ENCODE measurements at places on chromosomes 7 and 10.

DNA sequence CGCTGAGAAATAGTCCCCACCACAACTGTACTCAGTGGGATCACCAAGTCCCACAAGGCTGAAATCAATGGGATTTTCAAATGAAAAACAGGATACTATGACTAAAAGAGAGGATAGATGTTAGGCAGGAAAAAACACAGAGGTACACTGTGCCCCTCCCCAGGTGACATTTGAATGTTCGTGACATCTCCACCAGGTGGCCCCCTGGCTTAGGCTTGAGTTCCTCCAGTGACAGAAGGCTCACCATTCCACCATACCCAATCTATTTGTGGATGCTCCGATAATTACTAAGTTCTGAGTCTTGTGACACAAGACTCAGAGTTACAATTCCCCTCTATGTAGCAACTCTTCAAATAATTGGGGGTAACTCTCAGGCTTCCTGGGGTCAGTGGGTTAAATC is 77.5 kb upstream of the KCNMA1 start:
- DNase-seq: no peak

GRCh38 chr10:28496481-28496961 is 36.4 kb upstream of the WAC start:
- DNase-seq: no peak

GRCh38 chr7:32299133-32299702 is 191.0 kb downstream of the LSM5 start:
- DNase-seq: no peak

DNA sequence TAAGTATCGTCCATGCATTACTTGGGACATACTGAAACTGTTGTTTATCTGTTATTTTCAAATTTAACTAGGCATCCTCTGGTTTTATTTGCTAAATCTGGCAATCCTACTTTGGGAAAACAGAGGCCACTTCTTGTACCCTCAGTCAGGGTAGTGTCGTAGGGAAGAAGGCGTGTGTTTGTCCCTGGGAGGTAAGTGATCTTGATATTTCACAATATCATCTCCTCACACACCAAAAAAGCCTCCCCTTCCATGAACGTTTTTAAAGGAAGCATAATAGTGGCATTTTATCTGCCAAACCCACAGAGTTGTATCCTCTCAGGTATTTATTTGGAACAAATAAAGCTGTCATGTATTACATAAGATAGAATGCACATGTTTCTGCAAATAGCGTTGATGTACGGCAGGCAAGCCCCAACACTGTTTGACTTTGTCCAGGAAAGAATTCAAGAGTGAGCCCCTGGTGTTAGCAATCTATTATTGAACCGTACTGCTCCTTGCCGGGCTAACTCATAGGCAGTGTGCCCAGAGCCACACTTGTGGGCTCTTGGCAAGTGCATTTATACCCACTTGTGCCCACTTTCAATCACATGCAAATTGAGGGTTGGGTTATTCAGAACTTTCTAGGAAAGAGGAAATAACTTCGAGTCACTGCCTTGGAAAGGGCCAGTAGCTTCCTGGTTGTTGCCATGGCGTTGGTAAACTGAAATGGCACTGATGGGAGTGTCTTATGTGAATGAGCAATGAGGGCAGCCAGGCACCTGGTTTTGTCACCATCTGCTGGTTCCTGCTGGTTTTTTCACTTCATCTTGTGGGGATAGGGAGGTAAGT is 266.0 kb downstream of the USP6NL start:
- DNase-seq: peak; percentile 38

- DNase-seq: no peak
These were observed 13.5 kb upstream of the STK17A start for GRCh38 chr7:43569424-43569823.

DNA sequence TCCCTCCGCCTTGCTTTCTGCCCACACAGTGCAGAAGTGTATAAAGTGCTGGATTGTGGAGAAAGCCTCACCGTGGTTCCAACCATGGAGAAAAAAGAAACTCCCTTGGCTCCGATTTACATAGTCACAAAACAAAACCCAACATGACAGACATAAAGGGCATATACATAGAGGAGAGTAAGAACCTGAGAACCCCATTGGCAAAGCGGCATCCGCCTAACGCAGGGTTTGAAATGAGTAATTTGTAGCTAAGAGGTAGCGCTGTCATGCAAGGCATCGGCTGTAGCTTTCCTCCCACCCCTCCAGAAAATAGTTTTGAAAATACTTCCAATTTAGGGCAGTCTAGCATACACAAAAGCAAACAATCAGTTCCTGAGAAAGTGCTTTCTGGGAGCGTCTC is 126.0 kb upstream of the NRBF2 start:
- DNase-seq: no peak

- DNase-seq: no peak
These were observed 27.5 kb downstream of the SH2B2 start for GRCh38 chr7:102313997-102314780.

- no peak for DNase-seq
These were observed 270.5 kb downstream of the BICC1 start for GRCh38 chr10:58782876-58783851.

GRCh38 chr10:26946102-26946811 is 85.5 kb upstream of the ABI1 start:
- DNase-seq: no peak

DNA sequence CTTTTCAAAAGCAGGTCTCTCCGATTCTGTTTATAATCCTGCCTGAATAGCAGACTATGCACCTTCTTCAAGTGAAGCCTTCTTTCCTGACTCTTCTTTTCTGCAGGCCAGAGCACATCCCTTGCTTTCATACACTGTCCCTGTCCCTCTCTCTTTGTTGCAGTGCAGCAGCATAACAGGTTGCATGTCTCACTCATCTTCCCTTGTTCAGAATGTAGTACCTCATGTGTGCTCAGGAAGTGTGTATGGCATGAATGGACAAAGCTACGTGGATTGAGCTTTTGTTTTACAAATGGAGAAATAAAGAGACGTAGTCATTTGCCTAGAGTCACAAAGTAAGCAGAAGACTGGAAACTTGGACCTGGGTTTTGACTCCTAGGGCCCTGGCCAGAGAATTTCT is 68.0 kb downstream of the PTPRZ1 start:
- no peak for DNase-seq

GRCh38 chr10:116270126-116270770 is 2.8 kb downstream of the GFRA1 start:
- DNase-seq: no peak

GRCh38 chr10:76397181-76398042 is 966.0 kb downstream of the LRMDA start:
- DNase-seq: no peak

All from T-helper 1 cell (primary cell).